ENCODE measurements at places on chromosomes 7 and 10. TPM values are rescaled to one million over a fixed set of nuclear protein-coding genes. Genes with fewer than 3 reads are reported as not detected.

Gene MOGAT3
- not detected for total RNA-seq

Gene PSD
- total RNA-seq, result 0.67 TPM

Gene ASZ1
- not detected for total RNA-seq

Gene OR6V1
- total RNA-seq, result not detected

Gene XPNPEP1
- total RNA-seq, result 71.9 TPM

Gene GHRHR
- total RNA-seq, result not detected

All from bronchus fibroblast of lung (primary cell).